ENCODE measurements at places on chromosomes 2 and 18. TPM values are rescaled to one million over a fixed set of nuclear protein-coding genes. Genes with fewer than 3 reads are reported as not detected.

Gene MATN3
- 1.7 TPM for total RNA-seq

DNA sequence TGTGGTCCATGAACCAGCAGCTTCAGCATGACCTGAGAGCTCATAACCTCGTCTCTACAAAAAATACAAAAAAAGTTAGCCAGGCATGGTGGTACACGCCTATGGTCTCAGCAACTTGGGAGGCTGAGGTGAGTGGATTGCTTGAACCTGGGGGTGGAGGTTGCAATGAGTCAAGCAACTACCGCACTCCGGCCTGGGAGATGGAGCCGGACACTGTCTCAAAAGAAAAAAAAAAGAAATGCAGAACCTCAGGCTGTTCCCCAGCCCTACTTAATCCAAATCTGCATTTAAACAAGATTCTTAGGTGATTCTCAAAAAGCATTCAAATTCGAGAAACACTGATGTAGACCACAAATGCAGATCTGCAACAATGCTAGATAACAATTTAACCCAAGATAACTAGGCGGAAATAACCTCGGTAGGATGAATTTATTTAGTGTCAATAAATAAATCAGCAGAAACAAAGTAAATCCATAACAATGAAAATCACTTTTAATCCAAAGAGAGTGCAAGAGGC lies 203.5 kb downstream of the SP3 start:
- no peak for DNase-seq

DNA sequence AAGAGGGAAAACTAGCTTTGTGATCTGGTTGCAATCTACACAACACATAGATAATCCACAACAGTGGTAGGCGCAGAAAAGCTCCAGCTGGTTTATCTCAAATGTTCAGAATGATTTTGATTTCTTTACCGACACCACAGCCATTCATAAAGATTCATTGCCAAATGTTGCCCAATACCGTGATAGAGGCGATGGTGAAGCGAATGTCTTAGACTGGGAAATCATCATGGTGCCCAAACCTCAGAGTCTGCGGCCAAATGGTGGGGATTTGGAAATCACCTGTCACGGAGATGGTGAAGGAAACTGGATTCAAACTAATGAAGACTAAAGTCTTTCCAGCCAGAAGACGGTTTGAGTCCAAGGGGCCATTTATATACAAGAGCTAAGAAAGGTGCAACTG lies 48.5 kb upstream of the CCDC150 start:
- DNase-seq: no peak

Gene SERPINB5
- not detected for total RNA-seq

Gene CAPN14
- 0.04 TPM for total RNA-seq

Gene C2orf15
- 5.6 TPM for total RNA-seq

Gene CCT4
- total RNA-seq: 314 TPM

DNA sequence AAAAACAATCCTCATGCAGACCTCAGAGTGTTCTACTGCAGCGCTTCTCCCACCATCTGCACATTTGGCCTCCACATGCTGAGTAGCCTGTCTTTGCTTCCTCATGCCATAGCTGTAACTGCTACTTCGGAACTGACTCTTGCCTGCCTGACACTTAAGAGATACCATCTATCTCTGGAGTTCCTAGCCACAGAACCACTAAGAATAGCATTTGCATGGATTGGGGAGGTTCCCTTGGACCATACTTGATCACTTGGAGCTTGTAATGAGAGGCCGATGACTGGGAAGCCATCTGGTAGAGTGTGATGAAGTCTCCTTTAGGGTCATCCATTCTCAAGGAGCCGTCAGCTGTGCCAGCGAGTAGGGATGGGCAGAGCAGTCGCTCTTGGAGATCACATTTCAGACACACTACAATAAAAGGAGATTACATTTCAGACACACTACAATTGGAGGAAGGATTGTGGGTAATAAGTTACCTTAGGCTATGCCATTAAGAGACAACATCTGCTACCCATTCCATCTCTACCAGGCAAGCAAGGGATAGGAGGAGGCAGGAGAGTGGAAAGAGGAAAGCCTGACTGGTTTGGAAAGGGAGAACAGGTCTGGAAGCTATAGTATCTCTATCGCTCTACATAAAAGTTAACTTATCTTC lies 21.8 kb downstream of the DOK1 start:
- DNase-seq: no peak

GRCh38 chr2:99481941-99482340 lies 7.9 kb downstream of the REV1 start:
- no peak for DNase-seq

Measured in neural progenitor cell (in vitro differentiated cells).